Spleen (tissue), 13 donors: ENCODE measurements at places on chromosomes 1 and 21.

DNA sequence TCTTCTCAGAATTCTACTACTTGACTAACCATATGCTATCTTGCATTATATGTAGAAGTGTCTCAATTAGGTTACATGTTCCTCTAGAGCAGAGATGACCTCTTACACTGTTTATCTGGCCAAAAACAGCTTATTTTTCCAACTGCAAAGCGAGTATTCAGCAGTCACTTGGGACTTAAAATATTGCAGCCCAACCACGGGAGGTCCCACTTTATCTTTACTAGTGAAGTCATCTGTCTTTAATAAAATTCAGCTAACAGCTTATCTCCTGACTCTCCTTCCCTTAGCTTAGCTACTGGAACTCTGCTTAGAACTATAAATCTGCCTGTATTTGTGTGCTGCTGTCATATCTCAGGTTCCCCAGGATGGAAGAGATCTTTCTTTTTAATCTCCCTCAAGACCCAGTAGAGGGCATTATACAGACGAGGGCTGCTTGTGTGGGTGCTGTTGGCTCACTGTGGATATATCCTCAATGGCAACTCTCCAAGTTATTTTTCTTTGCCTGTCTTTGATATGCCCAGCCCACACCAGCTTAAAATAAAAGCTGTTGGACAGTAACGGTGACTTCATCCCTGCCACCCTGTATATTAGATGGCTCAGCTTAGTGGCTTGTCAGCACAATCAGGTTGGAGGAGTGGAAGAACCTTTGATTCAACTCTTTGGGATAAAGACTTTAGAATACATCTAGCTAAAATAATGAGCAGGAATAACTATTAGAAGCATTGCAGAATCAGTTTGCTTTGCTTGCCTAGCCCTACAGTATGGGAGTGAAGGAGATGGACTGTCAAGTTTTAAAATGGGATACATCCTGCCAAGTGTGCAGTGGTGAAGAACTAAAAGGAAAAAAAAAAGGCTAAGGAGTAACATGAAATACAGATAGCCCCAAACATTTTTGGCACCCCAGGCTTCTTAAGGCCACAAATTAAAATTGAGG lies 9.6 kb downstream of the ENSA start:
- DNase-seq, result no peak

DNA sequence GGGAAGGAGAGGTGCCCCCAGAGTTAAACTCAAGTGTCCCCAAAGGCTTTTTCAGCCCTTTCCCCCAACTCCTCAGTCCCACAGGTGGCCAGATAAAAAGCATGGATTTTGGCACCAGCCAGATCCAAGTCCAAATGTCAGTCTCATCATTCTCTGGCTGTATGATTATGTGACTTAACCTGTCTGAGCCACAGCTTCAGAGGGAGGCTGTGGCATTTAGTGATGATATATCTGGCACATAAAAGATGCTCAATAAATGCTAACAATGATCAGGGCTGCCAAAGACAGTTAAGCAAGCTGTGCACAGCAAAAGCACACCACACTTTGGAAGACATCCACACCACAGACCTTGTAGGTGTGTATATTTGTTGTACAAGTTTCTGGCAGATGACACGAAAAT lies 5.6 kb upstream of the PADI3 start:
- no peak for DNase-seq

- DNase-seq, result no peak
Observed at GRCh38 chr21:46095814-46096595, 1.9 kb upstream of the COL6A2 start.

- no peak for DNase-seq
Observed at GRCh38 chr1:223466151-223466550, 72.9 kb downstream of the CCDC185 start.

DNA sequence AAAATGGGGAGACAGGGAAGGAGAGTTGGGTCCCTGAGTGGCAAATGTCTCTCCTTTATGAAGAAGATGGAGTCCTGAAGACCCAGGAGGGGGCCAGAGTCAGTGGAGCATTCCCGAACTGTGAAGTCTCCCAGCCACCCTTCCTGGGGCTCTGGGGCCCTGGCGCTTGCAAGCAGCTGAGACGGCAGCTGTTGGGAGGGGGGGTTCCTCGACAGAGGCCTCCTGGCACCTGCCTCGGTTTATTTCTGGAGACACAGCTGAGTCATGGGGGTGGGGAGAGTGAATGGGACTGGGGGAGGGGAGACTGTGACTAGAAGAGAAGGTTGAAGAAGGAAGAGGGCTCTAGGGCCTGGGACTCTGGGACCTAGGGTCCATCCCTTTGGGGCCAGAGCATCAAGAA lies 14.0 kb downstream of the NES start:
- DNase-seq, result no peak

DNA sequence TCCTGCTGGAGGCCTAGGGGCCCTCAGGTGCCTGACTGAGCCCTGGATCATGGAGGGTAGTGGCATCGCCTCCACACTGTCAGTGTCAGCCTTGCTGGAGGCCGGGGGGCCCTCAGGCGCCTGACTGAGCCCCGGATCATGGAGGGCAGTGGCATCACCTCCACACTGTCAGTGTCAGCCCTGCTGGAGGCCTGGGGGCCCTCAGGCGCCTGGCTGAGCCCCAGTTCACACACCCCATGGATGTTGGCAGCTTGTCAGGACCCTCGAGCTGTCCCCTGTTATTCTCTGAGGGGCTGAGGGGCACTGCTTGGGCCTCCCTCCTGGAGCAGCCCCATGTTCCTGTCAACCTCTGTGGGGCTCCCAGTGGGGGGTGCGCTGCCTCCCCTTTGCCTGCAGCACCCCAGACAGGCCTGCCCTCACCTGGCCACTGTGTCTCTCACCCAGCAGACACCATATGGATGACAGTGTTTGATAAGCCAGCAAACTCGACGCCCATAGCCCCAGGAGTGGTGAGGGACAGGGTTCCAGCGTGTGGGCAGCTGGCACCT lies 197.6 kb downstream of the LIPI start:
- no peak for DNase-seq

DNA sequence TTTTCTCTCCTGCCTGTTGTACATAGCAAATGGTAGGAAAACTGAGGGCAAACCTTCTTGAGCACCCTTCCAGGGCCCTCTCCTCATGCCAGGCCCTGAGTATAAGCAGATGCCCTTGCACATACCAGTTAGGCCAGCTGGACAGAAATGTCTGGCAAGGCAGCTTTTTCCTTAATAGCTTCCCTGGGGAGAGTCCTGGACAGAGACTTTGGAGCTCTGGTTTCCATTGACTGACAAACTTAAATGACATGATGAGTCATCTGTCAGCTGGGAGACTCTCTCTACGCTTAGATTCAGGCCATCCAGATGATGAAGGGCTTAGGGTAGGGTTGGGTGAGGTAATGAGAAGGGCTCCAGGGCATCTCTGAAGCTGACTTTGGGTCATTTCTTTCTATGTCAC lies 317.5 kb downstream of the ASTN1 start:
- DNase-seq, result no peak

GRCh38 chr1:174110053-174110452 lies 49.3 kb upstream of the RABGAP1L start:
- no peak for DNase-seq

GRCh38 chr1:64246294-64246917 lies 43.0 kb downstream of the UBE2U start:
- no peak for DNase-seq

DNA sequence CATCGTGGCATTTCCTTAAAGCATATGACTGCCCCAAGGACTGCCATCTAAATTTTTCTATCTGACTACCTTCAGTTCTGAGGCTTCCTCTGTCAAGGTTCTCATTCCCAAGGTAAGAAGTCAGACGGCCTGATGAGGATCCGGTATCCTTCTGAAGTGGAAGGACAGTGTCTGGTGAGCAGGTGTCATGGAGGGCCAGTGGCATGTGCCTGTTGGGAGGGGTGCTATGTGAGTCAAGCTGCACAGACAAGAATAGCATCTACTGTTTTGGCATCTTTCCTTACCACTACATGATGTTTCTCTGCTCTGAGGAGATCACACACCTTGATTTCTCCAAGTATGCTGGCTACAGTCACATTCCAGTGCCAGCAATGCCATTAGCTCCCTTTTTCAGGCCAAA lies 99.6 kb upstream of the RGS1 start:
- no peak for DNase-seq

DNA sequence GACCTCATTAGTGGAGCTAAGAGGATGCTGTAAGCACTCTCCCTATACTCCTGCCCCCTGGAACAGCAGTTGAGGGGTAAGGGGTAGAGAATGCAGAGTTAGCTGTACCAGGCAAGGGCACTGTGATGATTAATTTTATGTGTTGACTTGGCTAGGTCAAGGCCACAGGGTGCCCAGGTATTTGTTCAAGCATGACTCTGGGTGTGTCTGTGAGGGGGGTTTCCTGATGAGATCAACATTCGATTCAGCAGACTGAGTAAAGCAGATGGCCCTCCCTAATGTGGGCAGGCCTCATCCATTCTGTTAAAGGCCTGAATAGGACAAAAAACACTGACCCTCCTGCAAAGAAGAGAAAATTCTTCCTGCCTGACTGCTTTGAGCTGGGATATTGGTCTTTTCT lies 110.8 kb downstream of the KCND3 start:
- DNase-seq, result no peak

GRCh38 chr21:41973861-41974751 lies 20.3 kb upstream of the C2CD2 start:
- no peak for DNase-seq

DNA sequence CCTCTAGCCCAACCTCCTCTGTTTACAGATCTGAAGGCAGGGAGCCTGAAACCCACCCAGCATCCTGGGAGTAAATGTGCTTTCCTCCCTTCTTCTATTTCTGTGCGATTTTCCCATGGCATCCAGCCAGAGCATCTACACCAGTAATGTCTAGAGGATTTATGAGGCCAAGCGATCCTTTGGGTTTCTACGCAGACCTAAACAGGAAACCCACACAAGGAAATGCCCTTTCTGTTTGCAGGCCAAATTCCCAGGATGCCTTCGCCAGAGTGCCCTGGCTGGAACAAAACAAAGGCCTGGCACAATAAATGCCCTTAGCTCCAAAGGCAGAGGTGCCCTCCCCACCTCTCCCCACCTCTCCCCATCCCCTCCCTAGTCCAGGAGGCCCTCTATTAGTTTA lies 110.5 kb upstream of the CDC42BPA start:
- no peak for DNase-seq

- DNase-seq, result no peak
Observed at GRCh38 chr1:15413563-15414444, 4.1 kb downstream of the EFHD2 start.

- DNase-seq, result no peak
Observed at GRCh38 chr1:94922761-94923331, 4.1 kb downstream of the CNN3 start.

DNA sequence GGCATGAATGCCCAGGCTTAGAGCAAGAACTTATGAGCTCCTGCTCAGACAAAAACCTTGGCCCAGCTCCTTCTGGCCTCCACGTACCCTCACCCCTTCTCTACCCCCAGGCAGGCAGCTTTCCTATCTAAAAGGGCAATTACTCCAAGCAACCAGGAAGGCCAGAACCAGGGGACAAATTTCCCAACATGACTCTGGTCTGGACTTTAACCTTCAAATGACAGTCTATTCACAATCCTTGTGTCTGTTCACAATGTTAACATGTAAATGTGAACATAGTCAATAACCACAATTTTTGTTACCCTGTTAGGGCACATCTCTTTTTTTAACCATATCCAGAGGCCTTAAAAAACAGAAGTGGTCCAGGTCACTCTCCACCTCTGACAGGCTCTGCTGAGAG lies 64.4 kb upstream of the LAPTM5 start:
- DNase-seq, result no peak

GRCh38 chr1:167532375-167532774 lies 14.0 kb upstream of the CD247 start:
- no peak for DNase-seq

DNA sequence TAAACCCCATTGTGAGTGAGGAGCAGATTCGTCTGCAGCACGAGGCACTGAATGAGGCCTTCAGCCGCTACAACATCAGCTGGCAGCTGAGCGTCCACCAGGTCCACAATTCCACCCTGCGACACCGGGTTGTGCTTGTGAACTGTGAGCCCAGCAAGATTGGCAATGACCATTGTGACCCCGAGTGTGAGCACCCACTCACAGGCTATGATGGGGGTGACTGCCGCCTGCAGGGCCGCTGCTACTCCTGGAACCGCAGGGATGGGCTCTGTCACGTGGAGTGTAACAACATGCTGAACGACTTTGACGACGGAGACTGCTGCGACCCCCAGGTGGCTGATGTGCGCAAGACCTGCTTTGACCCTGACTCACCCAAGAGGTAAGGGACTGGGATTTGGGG lies 132.2 kb downstream of the PAPPA2 start:
- peak; percentile 59 for DNase-seq

DNA sequence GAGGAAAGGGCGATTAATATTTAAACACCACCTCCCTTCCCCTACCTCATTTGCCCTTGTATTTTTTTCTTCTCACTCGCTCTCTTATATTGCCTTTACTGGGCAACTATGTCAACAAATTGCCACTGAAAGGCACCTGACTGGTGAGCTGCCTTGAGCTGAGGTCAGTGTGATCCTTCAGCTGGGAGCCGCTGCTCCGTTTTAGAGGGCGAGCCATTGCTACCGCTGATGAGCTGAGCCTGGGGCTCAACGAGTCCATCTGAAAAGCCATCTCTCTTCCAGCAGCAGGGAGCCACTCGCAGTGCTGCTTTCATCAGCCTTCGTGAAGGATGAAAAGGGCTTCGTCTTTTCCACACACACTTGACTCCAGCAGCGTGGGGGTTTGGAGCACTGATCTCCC lies 108.0 kb upstream of the KIF26B start:
- DNase-seq, result no peak

GRCh38 chr1:212899845-212900244 lies 41.8 kb downstream of the FLVCR1 start:
- no peak for DNase-seq

GRCh38 chr21:45388011-45388521 lies 16.9 kb upstream of the COL18A1 start:
- peak; percentile 55 for DNase-seq

DNA sequence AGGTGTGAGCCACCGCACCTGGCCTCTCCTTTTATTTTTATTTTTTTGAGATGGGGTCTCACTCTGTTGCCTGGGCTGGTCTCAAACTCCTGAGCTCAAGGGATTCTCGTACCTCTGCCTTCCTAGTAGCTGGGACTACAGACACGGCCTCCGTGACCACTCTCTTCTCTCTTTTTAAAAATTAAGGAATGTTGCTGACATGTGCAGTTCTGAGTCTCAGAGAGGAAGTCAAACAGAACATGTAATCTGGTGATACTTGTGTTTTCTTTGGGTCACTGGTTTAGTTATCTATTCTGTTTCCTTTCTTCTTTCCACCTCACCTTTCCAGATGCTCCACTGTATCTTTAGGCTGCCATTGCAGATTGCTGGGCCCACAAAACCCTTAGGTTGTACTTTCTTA lies 2.7 kb downstream of the WDTC1 start:
- DNase-seq, result no peak

DNA sequence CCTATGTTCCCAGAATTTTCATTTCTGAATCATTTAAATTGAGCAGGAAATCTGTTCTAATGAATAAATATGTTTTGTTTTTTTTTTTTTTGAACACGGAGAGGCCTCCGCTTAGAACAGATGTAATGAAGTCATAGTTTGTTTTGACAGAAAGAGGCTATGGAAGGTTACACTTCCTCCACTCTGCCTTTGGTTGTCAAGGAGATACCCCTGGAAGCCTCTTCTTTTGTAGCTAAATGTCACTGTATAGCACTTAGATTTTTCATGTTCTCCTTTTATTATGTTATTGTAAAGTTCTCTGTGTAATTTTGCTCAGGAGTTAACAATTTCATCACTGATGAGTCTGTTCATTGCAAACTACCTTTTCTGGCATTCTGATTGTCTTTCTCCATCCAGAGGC lies 22.7 kb upstream of the GNG12 start:
- no peak for DNase-seq
